Purkinje cell (primary cell): ENCODE measurements at places on chromosomes 4 and X. TPM values are rescaled to one million over a fixed set of nuclear protein-coding genes. Genes with fewer than 3 reads are reported as not detected.

HAUS7 gene
- 11.2 and 11.4 TPM in 2 replicates for polyA plus RNA-seq

SLC16A2 gene
- polyA plus RNA-seq = 1.4 and 2.4 TPM in 2 replicates

RAB41 gene
- polyA plus RNA-seq = 0.69 TPM in 1 of 2 replicates, not detected in the other

F9 gene
- polyA plus RNA-seq = not detected in 2 replicates

AFM gene
- polyA plus RNA-seq = not detected in 2 replicates

DCAF8L2 gene
- polyA plus RNA-seq = not detected in 2 replicates

TLR3 gene
- 0.47 and 0.91 TPM in 2 replicates for polyA plus RNA-seq
